ENCODE measurements at places on chromosomes 5 and 9. TPM values are rescaled to one million over a fixed set of nuclear protein-coding genes. Genes with fewer than 3 reads are reported as not detected.

The ARAP3 gene
- total RNA-seq: 7.7 TPM

The DRD1 gene
- under 0.01 TPM for total RNA-seq

The ANKRD18B gene
- total RNA-seq: not detected

The INVS gene
- 37.1 TPM for total RNA-seq

GRCh38 chr5:45355189-45355992 is 340.8 kb downstream of the HCN1 start:
- no peak for DNase-seq

GRCh38 chr5:96453394-96453793 is 20.3 kb upstream of the PCSK1 start:
- DNase-seq: no peak

All from fibroblast of villous mesenchyme (primary cell).